HS-27A (cell line): ENCODE measurements at places on chromosomes 7 and 10.

DNA sequence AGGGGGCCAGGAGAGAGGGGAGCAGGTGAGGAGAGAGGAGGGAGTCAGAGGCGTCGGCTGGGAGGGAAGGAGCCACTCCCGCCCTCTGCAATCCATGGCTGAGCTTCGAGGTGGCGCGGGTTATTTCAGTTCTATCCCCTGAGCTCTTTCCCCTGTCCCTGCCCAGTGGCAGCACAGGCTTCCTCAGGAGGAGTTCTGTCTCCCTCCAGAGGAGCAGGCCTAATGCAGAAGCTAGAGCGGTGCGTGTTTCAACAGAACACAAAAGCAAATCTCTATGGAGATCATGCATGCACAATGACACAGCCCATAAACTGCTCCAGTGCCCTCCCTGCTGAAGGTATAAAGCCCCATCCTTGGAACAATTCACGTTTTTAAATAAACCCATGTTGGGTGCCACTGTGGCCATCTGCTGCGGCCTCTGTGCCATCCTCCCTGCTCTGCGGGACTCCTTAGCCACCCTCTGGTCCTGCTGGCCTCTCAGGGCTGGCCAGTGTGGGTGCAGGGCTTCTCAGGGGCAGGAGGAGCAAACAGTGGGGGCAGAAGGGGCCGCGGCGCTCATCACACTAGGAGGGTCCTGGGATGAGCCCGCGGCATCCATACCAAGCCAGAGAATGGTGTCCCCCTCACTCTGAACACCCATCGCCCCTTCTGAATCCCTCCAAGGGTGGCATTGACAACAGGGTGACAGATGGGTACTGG is 192.6 kb upstream of the LYZL2 start:
- DNase-seq, result no peak

DNA sequence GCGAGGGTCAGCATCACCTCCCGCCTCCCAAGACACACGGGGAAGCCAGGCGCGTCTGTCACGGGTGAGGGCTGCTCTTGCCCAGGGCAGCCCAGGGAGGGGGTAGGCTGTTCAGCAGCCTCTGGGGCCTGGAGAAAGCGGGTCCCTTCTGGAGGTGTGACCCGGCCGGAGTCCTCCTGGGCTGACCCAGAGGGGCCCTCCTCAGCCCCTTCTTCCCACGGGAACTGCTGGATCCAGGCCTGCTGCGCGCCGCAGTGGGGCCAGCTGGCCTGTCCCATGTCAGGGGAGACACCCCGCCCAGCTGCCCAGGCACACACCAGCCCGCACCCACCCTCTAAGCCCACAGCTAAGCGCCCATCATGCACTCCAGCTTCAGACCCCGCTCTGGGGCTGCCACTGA is 41.8 kb downstream of the INSIG1 start:
- DNase-seq, result no peak

DNA sequence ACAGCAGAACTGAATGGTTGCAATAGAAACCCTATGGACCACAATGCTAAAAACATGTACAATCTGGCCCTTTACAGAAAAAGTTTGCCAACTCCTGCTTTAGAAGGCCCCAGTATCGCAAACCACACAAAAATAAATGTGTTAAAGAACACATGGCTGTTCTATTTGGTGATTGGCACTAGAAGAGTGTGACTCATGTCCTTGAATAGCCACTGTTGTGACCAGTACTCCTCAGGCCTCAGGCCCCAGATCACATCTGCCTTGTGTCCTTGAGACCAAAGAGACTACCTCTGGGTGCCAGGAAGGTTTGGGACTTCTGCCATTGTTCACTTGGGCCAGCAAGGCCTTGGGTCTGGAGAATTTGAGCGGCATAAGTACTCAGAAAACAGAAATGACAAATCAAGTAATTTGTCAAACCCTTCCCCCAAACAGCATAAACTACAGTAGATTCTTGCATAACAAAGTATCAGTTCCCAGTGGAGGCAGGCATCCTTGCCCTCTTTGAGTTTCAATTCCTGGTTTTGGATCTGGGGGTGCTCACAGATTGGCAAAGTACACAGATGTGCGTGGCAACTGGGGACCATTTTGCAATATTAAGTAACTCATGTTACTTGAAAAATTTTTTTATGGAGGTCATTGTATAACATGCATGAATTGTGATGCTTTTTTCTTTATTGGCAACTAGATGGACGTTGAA is 50.2 kb downstream of the MTURN start:
- no peak for DNase-seq

GRCh38 chr10:129513312-129513711 is 46.3 kb downstream of the MGMT start:
- DNase-seq, result no peak
